Central memory CD4-positive, alpha-beta T cell (primary cell): ENCODE measurements at places on chromosomes 7 and 10.

DNA sequence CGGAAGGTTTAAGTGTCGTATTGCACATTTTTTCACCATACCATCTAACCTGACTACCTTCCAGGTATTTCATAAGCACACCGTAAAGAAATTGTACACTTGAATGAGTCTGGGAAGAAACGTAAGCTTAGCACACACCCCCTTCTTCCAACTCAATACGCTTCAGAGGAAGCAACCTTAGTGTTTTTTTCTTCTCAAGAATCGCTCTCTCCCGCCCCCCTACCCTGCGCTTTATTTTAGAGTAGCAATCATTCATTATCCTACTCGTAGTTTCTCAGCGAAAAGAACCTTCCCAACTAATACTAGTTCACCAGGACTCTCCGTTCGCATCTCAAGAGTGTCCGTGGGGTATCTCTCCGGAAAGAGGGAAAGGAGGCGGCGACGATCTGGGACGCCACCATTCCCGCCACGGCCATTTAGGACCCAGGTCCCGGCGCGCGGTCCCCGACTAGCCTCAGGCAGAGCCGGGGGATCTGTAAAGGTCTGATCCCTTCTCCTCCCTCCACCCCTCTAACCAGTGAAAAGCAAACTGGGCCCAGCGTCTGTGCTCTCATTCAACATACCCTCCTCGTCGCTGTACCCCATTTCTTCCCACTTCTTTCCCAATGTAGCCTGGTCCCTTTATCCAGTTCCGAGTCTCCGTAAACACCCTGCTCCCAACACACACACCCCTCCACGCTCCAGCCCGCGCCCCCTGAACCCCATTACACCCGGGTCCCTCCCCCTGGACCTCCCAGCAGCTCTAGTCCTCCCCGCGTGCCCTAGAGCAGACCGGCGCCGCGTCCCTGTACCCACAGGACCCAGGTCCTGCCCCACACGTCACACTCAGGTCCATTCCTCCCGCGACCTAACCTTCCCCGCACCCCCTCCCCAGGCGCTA is 16.0 kb downstream of the MYOZ1 start:
- no peak for DNase-seq

- DNase-seq = peak; percentile 18
Observed at GRCh38 chr10:29648114-29648982, 13.6 kb upstream of the SVIL start.

- no peak for DNase-seq
Observed at GRCh38 chr7:68321076-68321639, 1277.1 kb upstream of the AUTS2 start.

DNA sequence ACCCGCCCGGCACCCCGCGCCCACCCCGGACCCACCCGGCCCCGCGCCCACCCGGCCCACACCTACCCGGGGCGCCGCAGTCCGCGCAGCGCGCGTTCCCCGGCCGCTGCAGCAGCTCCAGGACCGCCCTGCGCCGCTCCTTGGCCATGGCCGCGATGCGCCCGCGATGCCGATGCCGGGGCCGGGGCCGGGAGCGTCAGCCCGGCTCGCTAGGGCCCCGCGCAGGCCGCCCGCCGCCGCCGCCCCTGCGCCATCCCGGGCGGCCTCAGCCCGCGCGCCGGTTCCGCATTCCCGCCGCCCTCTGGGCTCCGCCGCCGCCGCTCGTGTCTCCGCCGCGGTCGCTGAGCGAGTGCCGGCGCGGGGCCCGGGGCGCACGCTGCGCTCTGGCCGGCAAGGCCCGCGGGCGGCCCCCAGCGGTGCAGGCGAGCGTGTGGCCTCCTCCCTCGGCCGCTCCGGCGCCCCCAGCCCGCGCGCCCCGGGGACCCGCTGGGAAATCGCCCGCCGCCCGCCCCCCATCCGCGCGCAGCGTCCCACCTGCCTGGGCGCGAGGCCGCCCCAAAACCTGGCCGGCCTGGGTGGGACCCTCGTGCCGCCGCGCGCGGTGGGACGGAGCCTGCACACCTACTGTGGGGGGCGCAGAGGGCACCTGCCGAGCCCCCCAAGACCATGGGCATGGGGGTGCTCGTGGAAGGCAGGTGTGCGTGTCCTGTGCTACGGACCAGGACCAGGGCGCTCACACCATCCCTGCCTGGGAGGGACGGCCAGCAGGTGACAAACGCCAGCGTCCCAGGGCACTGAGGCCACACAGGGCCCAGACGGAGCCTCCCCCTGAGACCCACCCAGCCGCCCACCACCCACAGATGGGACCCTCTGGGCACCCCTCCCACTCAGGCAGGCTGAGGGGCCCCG is at the start of gene ADAP1:
Gene ADAP1, minus strand, starts transcription at position 351 of the 909 bp plus-strand sequence. Its CDS starts 203 bp downstream, at position 148.
- DNase-seq = peak; percentile 49

GRCh38 chr7:144404946-144405345 is 1.5 kb upstream of the NOBOX start:
- no peak for DNase-seq

- DNase-seq = no peak
Observed at GRCh38 chr10:59611048-59611447, 98.6 kb downstream of the SLC16A9 start.
